T follicular helper cell (primary cell): ENCODE measurements at places on chromosomes 1 and 21.

DNA sequence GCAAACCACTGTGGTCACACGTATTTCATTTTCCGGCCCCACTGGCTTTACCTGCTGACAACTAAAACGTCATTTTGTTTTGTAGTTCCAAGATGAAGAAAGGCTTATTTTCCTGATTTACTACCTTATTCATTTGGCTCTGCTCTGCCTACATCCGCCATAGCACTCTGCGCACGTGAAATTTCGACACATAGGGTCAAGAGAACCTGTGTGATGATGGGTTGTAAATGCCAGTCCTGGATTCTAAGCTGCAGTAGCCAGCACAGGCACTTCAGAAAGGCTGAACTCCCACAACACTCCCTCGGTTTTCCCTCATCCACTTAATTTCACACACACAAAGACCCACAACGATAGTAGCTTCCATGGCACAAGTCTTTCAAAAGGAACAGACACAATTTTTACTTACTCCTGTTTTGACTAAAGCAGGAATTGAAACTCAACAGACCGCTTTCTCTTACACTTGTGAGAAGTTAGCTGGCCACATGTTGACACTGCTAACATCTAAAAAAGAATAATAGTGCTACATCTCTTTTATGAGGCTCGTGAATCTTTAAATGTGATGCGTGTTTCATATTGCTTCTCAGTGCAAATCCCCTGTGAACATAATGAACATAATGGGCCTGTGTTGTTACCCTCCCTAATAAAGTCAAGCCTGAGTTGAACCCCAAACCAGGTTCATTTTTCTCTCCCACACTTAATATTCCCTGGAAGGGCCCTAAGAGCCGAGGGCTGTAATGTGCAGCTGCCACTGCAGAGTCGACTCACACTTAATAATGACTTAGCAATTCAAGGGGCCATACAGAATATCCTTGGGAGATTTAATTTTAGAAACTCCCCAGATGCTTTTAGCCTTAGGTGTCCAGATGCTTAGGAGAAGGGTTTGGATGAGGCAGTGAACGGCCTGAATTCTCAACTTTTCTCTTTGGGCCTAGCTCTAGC is 1.5 kb upstream of the RUNX1 start:
- DNase-seq = no peak

DNA sequence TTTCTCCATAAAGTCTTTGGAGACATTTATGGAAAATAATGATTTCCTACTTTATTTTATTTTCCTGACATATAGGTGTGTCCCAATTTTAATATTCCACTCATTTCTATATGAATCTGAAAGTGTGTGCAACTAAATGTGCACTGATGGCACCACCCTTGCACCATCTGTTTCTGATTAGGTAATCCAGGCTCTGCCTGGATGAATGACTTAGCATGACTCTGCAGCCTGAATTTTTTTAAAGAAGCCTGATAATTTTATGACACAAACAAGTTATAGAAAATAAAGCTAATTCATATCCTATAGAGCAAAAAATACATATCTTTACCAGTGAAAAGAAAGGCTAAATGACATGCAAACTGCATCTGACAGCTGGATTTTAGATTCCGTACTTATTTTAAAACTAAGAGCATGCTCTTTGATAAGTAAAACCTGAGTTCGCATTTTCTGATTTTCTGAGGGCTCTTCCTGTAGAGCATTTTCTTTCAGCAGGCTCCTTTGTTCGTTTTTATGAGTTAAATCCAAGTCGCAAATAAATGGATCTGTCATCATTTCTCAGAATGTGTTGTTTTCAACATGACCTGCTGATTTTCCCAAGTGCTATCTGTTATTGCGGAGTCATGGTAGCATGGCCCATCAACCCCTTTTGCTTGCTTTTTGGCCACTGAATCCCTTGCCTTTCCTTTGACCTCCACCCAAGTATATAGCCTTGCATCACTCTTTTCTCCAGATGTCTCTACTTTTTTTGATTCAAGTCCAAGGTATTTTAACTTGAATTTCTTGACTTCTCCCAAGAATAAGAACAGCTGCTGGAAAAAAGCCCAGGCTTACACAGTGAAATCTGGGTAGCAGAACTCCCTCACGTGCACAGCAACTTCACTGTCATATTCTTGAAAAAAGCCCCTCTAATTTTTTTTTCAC is 52.8 kb upstream of the LYPLAL1 start:
- no peak for DNase-seq

DNA sequence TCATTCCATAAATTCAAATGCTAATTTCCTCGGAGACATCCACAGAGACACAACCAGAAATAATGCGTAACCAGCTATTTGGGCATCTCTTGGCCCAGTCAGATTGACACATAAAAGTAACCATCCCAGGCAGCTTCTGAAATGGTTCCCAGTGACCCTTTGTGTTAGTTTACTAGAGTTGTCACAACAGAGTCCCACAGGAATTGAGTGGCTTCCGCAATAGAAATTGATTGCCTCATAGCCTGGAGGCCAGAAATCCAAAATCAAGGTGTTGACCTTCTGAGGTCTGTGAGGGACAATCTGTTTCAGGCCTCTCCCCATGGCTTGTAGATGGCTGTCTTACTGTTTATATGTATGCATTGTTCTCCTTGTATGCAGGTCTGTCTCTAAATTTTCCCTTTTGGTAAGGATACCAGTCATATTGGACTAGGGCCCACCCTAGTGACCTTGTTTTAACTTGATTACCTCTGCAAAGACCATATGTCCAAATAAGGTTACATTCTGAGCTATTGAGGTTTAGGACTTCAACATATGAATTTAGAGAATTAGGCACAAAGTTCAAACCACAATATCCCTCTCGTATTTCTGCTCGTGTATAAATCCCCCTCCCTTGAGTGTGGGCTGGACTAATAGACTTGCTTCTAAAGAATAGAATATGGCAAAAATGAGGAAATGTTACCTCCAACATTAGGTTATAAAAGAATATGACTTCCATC is 78.2 kb upstream of the FGGY start:
- no peak for DNase-seq

GRCh38 chr1:8010080-8010664 is 15.9 kb downstream of the ERRFI1 start:
- DNase-seq = no peak

DNA sequence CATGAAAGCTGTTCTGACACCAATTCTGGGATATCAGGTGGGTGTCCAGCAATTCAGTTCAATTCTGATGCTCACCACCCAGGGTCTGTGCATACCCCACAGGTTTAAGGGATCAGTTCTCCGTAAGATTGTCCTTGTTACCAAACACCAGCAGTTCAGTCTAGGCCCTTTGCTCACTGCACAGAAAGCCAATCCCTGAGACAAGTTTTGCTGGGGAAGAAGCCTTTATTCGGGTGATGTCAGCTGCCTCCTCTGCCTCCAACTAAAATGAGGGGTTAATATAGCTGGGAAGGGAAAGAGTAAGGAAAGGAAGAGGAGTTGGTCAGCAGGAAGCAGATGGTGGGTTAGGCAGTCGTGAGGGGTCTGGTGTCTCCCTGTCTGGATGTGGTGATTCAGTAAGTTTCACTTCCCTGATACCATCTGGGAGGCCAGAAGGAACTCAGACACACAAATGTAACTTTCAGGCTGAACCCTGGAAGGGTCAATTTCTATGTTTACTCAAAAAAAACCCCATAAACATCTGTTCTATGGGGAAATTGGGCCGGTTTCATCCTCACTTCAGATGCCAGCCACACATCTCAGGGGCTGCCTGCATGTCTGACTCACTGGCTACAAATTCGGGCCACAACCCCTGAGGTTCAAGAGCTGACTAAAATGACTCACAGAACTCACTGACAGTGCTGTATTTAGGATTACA is 83.3 kb upstream of the PGBD5 start:
- no peak for DNase-seq

DNA sequence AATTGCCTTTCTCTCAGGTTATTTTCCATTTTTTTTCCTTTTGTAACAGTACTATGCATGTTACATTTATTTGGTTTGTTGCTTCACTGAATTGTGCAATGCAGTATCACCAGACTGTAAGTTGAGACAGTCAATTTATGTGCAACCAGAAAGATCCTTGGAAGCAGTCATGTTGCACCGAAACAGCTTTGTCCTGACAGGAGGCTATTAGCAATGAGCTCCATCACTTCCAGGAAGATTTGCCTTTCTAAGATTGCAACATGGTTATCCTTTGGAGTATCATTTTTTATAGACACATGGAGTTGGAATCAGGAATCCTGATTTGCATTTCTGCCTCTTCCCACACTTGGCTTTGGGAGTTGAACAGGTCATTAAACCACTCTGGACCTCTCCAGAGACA is 84.5 kb upstream of the ST6GALNAC5 start:
- DNase-seq = no peak

GRCh38 chr1:36667836-36668235 is 185.1 kb upstream of the CSF3R start:
- no peak for DNase-seq

DNA sequence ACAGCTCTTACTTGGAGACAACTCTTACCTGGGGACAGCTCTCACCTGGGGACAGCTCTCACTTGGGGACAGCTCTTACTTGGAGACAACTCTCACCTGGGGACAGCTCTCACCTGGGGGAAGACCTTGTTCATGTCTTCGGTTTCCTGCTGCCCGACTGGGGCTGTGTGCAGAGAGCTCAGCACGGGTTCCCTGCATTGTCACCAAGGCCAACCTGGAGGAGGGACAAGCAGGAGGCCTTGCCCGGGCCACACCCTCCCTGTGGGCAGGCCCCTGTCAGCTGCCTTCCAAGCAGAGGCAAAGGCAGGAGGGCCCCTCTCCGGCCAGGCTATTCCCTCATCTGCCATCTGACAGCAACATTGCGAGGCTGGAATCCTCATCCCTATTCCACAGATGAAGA is at the start of gene LDLRAD1:
Gene LDLRAD1, minus strand, starts transcription at position 208 of the 400 bp plus-strand sequence. Its CDS starts 74 bp downstream, at position 134.
- no peak for DNase-seq

- DNase-seq = no peak
Measured at GRCh38 chr1:229470406-229471043, 36.6 kb upstream of the ACTA1 start.

DNA sequence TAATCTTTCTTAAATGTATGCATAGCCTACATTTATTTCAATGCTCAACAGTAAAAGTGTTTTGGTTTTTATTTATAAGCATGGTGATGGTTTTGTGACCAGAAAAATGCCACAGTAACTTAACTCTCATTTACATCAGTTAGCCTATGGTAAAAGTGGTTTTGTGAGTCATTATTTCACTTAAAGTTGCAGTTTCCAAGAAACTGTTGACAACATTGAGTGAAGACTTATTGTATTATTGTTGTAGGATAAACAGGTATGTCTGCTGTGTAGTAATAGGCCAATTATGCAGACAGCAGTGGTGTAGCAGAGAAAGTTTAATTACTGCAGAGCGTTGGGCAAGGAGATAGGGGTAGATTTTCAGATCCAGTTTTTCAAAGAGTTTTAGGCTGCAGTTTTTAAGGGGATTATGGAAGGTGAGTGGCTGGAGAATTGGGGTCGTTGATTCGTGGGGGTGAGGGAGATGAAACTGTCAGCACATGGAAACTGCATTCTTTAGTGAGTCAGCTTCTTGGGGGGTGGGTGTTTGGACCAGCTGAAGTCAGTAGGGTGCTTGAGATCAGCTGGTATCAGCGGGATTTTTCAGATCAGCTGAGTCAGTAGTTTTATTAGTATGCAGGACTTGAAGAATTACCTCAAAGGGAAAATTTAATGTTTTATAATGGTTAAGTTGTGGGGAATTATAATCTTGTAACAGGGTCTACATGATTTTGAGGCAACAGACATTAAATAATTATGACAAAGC is 168.7 kb upstream of the FMN2 start:
- DNase-seq = no peak

- DNase-seq = no peak
Measured at GRCh38 chr1:106277786-106278185, 778.7 kb upstream of the PRMT6 start.

- DNase-seq = peak; percentile 47
Measured at GRCh38 chr1:923131-923990, at the start of gene SAMD11. Gene SAMD11, plus strand, starts transcription at chr1:923923. Its CDS starts 509 bp downstream, at chr1:924432.

GRCh38 chr1:178706432-178706831 is 18.6 kb upstream of the RALGPS2 start:
- DNase-seq = no peak

GRCh38 chr1:26020330-26020768 is 1.2 kb upstream of the EXTL1 start:
- no peak for DNase-seq

DNA sequence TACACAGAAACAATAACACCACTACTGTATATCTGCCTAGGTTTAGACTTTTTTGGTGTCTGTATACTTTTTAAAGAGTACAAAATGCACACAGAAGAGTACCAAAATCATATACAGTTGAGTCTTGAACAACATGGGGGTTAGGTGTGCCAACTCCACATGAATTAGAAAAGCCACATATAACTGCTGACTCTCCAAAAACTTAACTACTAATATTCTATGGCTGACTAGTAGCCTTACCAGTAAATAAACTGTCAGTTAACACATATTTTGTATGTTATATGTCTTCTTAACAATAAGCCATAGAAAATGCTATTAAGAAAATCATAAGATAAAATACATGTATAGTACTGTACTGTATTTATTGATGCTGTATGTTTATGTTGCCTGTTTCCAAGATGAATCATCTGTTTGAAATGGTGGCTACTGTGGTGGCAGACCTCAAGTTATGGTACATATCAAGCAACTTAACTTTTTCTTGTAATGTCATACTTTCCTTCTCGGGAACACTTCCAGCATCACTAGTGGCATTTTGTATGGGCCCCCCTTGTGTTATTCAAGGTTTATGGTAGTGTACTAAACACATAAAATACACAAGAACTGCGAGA is 71.2 kb downstream of the LHX4 start:
- no peak for DNase-seq

DNA sequence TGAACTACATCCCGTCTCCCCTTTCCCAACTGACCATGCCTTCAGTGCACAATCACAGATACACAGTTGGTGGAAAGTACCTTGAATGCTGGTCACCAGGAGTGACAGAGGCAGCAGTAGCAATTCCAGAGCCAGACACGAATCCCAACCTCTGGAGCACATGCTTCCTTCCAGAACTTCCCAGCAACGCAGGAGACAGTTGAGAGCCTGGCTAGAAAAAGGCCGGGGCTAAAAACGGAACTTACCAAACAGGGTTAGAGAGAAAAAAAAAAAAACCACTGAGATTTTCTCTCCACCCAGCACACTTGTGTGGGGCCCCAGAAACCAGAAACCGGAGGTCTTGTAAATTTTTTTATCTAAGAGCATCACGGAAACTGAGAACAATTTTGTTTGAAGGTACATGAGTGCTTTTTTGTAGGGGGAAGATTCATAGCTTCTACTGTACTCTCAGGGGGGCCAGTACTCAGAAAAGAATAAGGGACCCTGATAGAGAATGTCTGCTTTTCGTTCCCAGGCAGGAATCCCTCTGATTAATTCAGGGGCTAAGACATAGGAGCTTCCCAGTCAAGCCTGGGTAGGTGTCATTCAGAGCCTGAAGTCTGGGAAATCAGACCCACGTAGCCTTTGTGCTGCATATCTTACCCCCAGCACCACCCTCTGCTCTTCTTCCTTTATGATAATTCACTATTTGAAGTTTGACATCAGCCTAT is at the start of gene CD48:
Gene CD48, minus strand, starts transcription at position 221 of the 710 bp plus-strand sequence. Its CDS starts 59 bp downstream, at position 162.
- DNase-seq = peak; percentile 33

- DNase-seq = peak; percentile 58
Measured at GRCh38 chr1:8348777-8349472, 31.0 kb downstream of the SLC45A1 start.

GRCh38 chr1:211928290-211928801 is 97.8 kb upstream of the LPGAT1 start:
- DNase-seq = no peak
